ENCODE measurements at places on chromosomes 3 and 15.
A peak's percentile ranks its signal among the peaks of the same experiment; 100 is the strongest.

- no peak for DNase-seq
These were observed 152.4 kb upstream of the MDFIC2 start for GRCh38 chr3:70464876-70465275.

GRCh38 chr3:121793078-121793477, 41.8 kb downstream of the IQCB1 start:
- DNase-seq = no peak

DNA sequence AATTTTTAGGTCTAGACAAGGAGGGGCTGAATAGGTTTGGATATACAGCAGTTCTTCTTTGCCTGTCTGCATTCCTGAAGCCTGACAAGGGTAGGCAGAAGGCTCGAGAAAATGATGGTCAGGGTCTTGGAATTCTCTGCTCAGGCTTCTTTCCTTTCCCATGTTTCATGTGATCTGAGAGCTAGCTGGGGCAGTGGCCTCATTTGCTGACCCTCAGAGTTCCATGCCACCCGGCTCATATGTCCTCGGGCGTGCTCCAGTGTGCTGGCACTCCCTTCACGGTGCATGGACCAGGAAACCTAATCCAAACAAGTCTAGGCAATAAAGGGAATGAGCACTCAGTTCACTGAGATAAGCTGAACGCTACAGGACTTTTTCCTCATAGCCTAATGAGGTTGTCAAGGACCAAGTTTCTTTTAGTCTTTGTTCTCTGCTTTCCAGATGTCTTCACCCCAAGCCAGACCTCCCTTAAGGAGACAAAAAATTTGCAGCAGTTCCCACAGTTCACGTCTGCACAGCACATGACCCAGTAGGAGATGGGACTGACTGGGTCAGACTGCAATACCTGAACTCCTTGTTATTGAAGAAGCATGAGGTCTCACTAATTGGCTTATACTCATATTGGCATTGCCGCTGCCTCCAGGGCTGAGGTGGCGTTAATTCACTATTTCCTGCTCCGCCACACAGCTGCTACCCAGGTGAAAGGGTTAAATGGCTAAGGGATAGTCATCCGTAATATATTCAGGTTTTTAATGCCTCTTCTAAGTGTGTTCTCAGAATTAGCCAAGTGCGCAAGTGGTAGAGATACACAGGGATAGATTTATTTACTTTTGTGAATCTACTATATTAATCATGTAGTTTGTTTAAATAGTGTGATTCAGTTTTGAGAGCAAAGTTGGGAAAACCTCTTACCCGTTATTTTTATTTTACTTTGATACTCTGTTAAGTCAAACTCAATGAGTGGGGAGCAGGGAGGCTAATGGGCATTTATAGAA, 15.3 kb upstream of the RTP4 start:
- peak; percentile 67 for DNase-seq

DNA sequence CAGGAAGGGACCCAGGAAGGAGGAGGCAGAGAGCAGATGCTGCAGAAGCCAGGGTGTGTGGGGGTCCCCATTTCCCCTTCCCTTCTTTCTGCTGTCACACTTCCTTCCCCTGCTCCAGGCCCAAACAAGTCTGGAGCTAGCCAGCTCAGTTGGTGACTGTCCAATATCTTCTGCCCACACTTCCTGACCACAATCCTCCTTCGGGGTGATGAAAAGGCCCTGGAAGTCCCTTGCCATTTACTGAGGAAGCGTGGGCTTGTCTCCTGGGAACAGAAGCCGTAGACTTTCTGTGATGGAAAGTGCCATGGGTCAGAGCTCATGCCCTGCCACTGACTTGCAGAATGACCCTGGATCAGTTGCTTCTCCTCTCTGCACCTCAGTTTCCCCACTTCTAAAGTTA, 39.0 kb downstream of the ANAPC13 start:
- DNase-seq = peak; percentile 51

GRCh38 chr3:61158216-61158615, 93.0 kb downstream of the FHIT start:
- no peak for DNase-seq

Measured in fibroblast of skin of scalp (primary cell).